ENCODE measurements at places on chromosomes 11 and 22.

DNA sequence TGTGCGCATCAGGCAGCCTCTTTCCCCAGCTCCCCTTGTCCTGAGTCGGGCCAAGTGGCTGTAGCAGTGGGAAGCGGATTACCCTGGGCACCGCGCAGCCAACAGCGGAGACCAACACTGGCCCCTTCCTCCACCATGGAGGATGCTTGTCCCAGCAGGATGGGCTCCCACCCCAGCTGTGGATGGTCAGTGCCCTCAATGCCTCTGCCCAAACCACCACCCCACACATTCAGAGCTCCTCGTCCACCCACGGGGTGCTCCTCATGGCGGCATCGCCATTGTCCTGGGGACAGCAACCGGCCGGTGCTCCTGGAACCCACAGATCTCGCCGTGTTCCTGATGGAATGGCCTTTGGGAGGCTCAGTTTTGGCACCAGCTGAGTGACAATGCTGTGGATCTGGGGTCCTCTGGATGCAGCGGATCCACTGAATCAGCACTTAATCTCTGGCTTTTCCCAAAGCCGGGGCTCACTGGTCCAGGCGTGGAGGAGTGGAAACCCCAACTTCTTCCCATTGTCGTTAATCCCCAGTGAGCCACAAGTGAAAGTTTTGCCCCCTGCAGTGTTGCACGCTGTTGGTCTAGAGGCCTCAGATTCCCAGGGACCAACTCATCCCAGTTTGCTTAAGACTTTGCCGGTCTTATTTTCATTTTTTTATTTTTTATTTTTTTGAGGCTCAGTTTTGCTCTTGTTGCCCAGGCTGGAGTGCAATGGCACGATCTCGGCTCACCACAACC lies 4.1 kb upstream of the B4GALNT4 start:
- DNase-seq = no peak

- no peak for DNase-seq
Measured at GRCh38 chr11:114061681-114062049, 2.2 kb downstream of the ZBTB16 start.

DNA sequence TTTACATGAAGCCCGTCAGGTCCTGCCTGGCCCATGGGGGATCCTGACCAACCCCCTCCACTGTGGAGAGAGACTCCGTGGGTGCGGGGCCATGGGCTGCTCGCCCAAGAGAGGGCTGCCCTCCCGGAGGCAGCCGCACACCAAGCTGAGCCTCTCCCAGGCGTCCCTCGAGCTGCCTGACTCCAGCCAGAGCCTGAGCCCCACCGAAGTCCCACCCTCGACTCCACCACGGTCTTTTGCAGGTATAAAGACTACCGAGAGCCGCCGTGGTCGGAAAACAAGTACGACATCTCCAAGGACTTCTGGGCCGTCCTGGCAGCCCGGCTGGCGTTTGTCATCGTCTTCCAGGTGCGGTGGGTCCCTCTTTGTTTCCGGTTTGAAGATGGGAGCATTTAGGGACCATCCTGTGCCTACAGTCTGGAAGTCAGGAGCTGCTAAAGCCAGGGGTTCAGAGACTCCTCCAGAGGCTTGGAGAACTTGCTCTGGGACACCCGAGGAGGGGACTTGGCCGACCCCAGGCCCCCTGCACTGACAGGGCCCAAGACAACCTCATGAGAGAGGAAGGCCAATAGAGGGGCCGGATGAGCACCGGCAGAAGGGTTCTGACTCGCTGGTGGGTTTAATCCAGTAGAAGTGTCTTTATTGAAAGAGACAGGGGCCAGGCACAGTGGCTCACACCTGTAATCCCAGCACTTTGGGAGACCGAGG lies 17.6 kb upstream of the FADD start:
- DNase-seq = no peak

GRCh38 chr11:103594283-103594682 lies 442.2 kb upstream of the DDI1 start:
- DNase-seq = no peak

GRCh38 chr11:72812967-72813739 lies 1.1 kb upstream of the ATG16L2 start:
- no peak for DNase-seq

DNA sequence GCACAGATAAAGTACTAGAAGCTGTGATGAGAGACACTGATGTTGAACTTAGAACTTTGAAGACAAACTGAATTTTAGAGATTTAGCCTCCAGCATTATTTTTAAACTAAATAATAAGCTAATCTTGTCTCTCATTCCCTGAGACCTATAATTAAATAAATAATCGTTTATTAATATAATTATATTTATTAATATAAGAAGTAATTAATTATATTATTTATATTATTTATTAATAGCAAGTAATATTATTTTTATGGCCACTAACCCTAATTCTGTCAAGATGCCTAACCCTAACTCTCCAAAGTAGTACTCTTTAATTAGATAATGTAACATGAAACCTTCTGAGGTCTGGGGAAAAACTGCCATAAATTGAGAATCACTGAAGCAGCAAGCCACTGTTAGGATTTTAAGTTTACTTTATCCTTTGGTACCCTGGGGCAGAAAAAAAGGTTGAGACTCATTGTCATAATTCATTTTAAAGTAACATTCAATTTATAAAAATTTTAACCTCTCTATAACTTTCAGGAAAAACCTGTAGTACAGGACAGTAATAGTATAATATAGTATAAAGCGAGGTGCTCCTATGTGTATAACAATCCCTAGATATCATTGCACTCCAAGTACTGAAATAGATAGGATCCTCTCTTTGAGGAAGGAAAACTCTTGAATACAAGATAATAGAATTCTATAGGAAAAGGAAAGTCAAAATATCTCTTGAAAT lies 85.4 kb downstream of the TTC28 start:
- no peak for DNase-seq

DNA sequence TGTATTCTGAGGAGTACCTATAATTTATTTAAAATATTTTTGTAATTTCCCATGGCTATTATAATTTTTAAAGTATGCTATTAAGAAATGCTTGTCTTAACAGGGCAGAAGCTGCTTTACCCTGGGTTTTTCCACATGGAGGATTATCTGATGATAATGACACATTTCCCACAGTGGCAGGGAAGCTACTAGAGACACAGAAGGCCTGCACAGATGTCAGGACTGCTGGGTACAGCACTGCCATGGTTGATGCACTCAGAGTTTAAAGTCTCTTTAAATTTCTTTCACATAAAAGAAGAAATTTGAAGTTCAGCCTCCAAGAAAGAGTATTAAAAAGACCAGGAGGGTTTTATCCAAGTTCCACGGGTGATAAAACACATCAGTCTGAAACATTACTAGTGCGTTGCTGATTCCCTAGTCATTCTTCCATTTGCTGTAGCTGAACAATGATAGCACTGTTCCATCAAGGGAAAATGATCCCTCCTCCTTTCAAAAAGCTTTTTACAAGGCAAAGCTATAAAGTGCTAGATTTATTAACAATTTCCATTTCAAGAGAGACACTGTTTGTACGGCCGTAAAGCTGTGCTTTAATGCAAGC lies 363.0 kb downstream of the CNTN5 start:
- peak; percentile 53 for DNase-seq

DNA sequence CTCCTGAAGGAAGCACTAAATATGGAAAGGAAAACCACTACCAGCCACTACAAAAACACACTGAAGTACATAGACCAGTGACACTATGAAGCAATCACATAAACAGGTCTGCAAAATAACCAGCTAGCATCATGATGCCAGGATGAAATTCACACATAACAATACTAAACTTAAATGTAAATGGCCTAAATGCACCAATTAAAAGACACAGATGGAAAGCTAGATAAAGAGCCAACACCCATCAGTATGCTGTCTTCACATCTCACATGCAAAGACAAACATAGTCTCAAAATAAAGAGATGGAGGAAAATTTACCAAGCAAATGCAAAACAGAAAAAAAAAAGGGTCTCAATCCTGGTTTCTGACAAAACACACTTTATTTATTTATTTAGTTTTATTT lies 171.7 kb downstream of the TTC28 start:
- no peak for DNase-seq

DNA sequence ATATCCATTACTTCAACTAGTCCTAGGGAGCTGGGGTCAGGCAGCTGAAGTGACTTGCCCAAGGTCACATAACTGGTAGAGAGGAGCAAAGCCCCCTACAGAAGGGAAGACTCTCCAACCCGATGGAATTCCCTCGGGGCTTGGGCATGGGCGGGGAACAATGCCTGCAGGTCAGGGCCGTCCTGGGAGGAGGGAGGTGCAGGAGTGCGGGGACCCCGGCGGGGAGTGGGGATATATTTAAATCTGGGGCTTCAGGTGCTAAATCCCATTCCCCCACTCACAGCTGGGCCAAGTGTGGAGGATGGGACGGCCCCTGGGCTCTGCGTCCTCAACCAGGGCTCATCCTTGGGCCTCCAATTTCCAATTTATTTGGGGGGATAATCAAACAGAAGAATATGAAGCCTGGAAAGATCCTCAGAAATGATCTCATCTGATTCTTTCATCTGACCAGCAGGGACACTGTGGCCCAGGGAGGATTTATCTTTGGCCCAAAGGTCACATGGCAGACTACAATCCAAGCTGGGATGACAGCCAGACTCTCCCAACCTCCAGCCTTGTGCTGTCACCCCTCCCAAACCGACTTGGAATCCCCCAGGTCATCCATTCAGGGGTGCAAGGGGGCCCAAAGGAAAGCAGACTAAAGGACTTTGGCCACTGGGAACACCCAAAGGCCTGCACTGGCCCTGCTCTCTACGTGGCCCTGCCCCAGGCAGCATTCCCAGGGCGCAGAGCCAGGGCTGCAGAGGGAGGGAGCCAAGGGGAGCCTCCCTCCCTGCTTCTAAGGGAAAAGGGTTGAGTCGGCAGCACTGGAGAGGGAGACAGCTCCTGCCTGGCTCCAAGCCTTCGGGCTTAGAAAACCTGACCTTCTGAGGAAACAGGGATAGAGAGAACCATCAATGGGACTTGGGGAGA lies 8.7 kb upstream of the C1QTNF6 start:
- DNase-seq = no peak

GRCh38 chr11:85758026-85758425 lies 52.9 kb downstream of the SYTL2 start:
- DNase-seq = no peak

Data from NCI-H2171 (cell line).